ENCODE measurements at places on chromosomes 4 and X. TPM values are rescaled to one million over a fixed set of nuclear protein-coding genes. Genes with fewer than 3 reads are reported as not detected.

Gene CCKAR
- polyA plus RNA-seq: not detected

Gene INPP4B
- 2.5 TPM for polyA plus RNA-seq

Gene TIGD4
- 0.05 TPM for polyA plus RNA-seq

Gene BEX5
- polyA plus RNA-seq: 1.0 TPM

Gene TMEM154
- 24.2 TPM for polyA plus RNA-seq

Gene PF4V1
- not detected for polyA plus RNA-seq

Gene PDE5A
- 4.3 TPM for polyA plus RNA-seq

Gene ZNF280C
- polyA plus RNA-seq: 0.91 TPM

Gene KDR
- 1.2 TPM for polyA plus RNA-seq

Gene USP27X
- 0.65 TPM for polyA plus RNA-seq

Gene MFAP3L
- polyA plus RNA-seq: 0.24 TPM

Gene DRD5
- 0.02 TPM for polyA plus RNA-seq

Gene SHISA3
- 0.39 TPM for polyA plus RNA-seq

Gene CTAG1A
- polyA plus RNA-seq: not detected

Gene KIF4A
- 1.7 TPM for polyA plus RNA-seq

Gene F8
- 2.2 TPM for polyA plus RNA-seq

Gene SAT1
- 644 TPM for polyA plus RNA-seq

Gene TRIM60
- not detected for polyA plus RNA-seq

Gene GPR82
- polyA plus RNA-seq: 0.12 TPM

Measured in esophagus (tissue), 2 donors.